ENCODE measurements at places on chromosomes 4 and X.

- DNase-seq, result peak; percentile 81
These were observed 286.1 kb upstream of the TENM3 start for GRCh38 chr4:181957088-181957487.

DNA sequence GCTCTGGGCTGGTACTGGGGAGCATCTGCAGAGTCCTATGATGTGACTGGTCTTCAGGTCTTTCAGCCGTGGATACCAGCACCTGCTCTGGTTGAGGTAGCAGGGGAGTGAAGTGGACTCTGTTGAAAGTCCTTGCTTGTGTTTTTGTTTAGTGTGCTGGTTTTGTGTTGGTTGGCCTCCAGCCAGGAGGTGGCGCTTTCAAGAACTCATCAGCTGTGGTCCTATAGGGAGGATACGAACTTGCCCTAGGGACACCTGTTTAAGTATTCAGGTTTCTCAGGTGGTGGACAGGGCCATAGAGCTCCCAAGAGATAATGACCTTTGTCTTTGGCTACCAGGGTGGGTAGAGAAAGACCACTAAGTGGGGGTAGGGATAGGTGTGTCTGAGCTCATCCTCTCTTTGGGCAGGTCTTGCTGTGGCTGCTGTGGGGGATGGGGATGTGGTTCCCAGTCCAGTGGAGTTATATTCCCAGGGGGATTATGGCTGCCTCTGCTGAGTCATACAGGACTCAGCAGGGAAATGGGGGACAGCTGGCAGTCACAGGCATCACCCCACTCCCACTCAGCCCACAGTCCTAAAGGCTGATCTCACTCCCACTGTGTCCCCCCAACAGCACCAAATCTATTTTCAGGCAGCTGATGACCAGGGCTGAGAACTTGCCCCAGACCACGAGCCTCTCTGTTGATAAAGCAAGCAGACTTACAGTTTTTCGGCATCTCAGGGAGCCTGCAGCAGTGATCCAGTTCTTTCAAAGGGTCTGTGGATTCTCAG lies 24.1 kb downstream of the MSMO1 start:
- no peak for DNase-seq

GRCh38 chrX:103626855-103627254 lies 1.9 kb upstream of the TCEAL1 start:
- no peak for DNase-seq

GRCh38 chr4:100525686-100526085 lies 7.9 kb upstream of the EMCN start:
- DNase-seq, result no peak

DNA sequence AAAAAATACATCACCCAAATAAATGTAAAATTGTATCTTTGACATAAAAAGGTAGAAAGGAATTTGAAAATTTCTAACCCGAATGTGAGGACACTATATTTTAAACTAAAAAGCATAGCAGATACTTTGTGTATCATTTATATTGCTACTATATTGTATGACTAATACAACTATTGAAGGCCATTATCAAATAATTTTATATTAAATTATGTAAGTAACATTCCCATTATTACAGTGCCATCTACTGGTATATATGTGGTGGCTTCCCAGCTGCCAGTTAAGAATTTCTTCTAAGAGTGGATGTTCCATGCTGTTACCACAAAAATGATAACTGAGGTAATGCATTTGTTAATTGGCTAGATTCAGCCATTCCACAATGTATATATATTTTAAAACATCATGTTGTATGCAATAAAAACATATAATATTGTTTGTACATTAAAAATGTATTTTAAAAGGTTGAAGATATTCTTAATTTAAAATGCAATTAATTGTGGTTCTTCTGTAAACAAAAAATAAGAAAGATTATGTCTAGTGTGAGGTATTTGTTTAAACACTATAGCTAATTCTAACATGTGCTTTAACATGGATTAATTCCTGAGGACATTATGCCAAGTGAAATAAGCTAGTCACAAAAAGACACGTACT lies 65.3 kb downstream of the EGF start:
- DNase-seq, result peak; percentile 64

- DNase-seq, result peak; percentile 12
These were observed 47.5 kb downstream of the MAGEA1 start for GRCh38 chrX:153226344-153227185.

DNA sequence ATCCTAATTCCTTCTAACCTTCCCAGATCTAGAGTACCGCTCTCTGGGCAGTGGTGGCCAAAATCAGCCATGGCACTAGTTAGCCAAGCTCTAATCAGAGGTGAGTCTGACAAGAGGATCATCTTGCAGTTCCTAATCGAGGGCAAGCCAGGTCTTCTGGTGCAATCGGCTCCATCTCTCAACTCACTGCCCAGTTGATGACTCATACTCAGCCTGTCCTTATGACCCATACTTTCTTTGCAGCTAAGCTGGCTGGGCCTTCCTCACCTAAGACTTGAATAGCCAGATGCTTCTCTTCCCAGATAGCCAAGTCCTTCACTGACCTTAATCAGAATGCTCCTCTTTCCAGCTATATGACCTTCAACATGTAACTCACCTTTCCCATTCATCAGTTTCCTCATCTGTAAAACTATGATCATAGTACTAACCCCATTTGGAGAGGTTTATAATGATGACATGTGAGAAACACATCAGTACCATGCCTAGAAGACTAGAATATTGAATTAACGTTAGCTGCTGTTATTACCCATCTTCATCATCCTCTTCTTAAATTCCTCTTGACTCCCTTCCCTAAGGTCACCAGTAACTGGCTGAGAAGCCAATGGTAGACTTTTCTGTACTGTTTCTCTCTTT lies 57.1 kb downstream of the RELL1 start:
- peak; percentile 69 for DNase-seq

- DNase-seq, result no peak
These were observed 841.6 kb upstream of the FRG1 start for GRCh38 chr4:189098932-189099696.

DNA sequence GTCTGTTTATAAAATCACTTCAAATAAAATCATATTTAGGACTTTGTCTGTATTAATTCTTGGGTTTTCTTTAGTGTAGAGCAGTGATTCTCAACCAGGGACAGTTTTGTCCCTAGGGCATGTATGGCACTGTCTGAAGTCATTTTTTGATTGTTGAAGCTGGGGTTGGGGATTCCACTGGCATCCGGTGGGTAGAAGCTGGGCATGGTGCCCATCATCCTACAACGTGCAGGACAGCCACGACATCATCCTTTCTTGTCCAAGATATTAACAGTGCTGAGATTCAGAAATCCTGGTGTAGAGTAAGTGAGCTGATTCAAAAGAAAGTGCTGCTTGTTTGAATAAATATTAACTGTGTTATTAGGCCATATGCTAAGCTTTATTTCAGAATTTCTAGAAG lies 28.6 kb downstream of the DCLK2 start:
- no peak for DNase-seq

DNA sequence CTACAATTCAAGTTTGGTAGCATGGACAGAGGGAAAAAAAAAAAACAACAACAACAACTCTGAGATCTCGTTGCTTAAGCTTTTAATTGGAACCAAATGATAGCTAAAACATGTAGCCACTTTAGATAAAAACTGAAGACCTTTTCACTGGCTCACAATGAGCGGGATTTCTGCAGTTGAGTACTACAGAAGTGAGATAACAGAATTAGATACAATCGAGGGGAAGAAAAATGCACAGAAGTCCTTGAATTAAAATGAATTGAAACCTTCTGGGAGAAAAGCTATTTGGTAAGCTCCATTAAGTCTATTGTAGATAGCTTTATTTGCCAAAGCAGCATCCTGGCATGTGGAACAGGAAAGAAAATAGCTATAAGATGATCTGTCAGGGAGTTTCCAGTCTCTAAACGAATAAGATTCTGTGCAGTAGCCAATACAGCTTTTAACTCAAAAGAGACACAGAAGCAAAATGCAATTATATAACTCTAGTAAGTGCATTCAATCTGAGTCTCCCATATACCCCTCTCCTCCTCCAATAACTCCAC lies 248.5 kb downstream of the ENOX2 start:
- no peak for DNase-seq

DNA sequence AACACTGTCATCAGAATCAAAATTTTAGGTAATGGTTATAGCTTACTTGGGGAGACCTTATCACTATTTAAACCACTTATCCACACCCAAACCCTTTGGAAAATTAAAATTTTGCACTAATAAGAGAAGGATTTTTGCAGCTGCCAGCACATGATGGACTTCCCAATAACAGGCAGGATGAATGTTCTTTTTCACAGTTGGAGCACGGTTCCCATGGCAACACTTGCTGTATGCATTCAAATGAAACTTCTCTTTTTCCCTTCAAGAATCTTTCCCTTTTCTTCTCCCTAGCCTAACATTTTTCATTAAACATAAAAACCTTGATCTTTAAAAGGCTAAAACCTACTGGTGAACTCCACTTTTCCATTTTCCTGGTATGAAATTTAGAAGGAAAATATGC lies 768.2 kb downstream of the KCTD8 start:
- DNase-seq, result no peak

GRCh38 chrX:92231391-92231790 lies 452.2 kb downstream of the PCDH11X start:
- DNase-seq, result no peak

DNA sequence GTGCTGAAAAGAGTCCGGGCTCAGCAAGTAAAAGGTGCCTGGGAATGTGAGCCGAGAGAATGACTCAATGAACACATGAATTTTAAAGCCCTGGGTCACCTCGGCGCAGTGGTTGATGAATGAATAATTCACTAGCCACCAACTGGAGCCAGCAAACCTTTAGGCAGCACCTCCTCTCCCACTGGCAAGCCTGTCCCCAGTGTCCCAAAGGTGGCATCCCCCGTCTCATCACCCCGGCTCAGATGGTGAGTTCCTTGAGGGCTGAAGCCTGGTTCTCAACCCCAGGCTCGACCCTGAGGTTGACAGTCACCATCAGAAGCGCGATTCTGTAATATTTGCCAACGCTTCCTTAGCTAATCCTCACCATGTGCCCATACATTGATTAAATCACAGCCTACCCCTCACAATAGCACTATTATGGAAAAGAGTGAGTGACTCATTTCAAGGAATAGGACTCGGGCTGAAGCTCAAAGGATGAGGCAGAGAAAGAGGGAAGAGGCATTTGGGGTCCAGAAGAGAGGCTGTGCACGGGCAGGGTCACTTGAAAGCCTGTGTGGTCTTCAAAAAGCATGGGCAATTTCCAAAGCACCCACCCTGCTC lies 2.7 kb upstream of the CCNQ start:
- no peak for DNase-seq

GRCh38 chr4:182189103-182189878 lies 53.9 kb upstream of the TENM3 start:
- DNase-seq, result peak; percentile 76

DNA sequence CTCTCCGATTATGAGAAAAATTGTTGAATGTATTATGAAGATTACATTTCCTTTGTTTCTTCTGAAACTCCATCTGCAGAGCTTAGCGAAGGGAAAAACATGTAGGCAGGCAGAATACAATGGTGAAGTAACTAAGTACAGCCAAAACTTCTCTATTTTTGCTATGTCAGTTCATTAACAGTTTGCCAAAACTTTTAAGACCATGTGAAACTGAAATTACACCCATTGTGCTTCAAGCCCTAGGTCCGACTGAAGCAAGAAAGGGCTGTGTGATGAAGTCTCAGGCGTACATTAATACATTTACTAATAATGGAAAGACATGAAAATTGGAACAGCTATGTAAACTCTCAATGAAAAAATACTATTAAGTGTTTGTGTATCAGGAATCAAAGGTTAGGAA lies 398.0 kb downstream of the MAPK10 start:
- no peak for DNase-seq

GRCh38 chr4:11426731-11427120 lies 2.0 kb downstream of the HS3ST1 start:
- DNase-seq, result no peak

- no peak for DNase-seq
These were observed 406.3 kb downstream of the DTHD1 start for GRCh38 chr4:36687681-36688080.

- no peak for DNase-seq
These were observed 106.8 kb upstream of the SLC4A4 start for GRCh38 chr4:71232056-71232430.

DNA sequence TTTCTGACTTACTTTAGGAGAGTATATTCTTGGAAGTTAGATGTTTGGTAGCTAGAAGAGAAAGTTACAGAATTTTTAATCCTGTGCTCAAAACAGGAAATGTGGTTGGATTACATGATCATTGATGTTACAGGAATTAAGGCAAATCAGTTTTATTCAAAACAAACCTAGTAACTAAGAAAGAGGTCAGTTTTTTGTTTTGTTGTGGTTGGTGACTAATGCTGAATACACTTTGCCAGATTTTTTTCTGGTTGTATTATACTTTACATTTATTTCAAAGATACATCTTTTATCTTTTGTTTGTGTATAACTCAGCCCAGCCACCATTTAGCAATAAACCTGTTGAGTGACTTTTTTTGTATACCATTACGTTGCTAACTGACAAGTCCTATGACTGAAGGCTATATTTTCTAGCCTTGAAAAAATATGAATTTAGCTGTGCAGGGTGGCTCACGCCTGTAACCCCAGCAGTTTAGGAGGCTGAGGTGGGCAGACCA lies 116.7 kb downstream of the KLHL8 start:
- DNase-seq, result peak; percentile 66

DNA sequence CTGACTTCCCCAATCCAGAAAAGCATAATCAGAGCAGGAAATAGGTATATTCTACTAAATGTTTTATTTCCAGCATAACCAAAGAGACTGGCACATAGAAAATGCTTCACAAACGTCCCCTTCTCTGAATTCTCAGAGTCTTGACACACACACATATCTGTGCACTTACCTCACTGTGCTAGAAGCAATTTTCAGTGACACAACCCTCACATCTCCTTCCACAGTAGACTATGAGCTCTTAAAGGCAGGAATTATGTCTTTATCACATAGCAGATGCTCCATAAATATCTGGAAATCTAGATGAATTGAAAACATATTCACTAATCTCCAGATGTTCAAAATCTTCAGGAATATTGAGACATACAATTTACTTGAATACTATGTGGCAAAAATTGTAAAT lies 5.9 kb downstream of the SOWAHB start:
- no peak for DNase-seq

DNA sequence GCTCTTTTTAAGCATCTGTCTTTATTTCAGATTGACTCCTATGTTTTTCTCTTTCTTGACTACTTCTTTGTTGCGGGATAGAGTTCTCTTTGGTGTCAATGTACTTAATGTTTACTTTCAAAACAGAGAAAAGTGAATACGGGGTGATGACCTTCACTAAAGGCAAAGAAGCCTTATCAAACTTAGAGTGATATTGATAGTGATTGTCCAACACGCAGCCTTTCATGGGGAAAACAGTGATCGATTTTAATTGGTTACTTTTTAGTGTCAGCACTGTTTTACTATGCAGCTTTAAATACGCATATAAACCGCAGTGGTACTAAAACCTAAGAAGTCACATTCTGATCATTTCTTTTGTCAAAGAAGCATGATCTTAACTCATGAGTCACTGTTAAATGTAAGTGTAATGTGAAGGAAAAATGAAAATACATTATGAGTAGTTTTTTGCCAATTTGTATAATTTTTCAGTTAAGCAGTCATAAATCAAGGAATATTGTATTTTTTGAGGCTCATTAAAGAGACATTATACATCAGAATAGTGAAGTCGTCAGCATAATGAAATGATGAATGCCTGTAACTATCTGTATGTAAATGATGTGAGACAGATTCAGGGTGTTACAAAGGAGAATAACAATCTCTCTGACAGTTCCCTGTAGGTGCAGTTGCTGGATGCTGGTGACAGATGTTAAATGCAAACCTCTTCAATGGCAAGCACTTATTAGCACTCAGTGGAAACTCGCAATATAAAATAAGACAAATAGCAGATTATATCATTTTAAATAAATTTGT lies 2082.8 kb upstream of the TENM3 start:
- DNase-seq, result no peak

Data from brain microvascular endothelial cell (primary cell).